ENCODE measurements at places on chromosomes 6 and 20.

DNA sequence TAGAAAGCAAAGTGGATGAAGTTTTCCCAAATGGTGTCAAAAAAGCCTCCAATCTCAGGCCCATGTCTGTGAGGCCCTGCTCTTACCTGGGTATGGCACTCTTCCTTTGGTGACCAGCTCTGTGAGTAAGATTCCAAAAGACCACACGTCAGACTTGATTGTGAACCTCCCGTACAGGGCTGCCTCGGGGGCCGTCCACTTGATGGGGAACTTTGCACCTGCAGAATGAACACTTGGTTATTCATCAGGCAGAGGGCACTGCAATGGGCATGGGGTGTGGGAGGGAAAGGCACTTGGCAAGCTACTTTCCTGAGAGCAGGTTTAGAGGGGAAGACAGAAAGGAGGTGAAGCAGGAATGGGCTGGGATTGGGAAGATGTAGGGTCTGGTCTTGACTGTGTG lies 68.7 kb upstream of the TRAF3IP2 start:
- DNase-seq: no peak

GRCh38 chr6:141347086-141347485 lies 785.6 kb upstream of the GJE1 start:
- DNase-seq: no peak

DNA sequence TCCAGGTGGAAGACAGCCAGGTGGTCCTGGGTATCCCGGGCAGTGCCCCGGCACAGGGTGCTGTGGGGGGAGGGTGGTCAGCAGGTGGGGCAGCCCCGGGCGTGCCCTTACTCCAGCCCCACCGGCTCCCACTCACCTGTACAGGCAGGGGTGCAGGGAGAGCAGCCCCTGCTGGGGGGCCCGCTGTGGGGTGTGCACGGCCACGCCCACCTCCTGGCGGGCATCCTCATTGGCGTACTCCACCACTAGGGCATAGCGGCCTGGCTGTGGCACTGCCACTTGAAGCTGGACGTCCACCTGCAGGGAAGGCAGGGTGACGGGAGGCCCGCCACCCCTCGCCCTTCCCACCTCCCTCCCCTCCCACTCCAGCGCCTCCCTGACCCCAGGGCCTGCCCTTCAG lies 29.6 kb downstream of the ADRM1 start:
- no peak for DNase-seq

DNA sequence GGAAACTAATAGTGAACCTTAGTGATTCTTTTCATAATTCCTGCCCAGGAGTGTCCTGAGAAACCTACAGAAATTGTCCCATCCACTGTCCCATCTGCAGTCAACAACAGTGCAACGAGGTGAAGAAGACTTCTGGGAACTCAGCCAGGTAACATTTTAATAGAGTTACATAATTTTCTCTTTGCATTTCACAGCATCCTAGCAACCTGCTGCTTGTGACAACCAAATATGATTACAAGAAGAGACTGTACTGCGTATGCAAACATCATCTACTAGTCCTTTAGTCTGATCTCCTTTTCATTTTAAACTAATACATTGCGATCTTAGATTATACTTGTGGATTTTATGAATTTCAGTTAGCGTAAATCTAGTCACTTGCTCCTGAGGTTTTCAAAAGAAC lies 951.6 kb downstream of the TFAP2A start:
- DNase-seq: no peak

GRCh38 chr6:142757852-142758628 lies 186.9 kb downstream of the HIVEP2 start:
- no peak for DNase-seq

DNA sequence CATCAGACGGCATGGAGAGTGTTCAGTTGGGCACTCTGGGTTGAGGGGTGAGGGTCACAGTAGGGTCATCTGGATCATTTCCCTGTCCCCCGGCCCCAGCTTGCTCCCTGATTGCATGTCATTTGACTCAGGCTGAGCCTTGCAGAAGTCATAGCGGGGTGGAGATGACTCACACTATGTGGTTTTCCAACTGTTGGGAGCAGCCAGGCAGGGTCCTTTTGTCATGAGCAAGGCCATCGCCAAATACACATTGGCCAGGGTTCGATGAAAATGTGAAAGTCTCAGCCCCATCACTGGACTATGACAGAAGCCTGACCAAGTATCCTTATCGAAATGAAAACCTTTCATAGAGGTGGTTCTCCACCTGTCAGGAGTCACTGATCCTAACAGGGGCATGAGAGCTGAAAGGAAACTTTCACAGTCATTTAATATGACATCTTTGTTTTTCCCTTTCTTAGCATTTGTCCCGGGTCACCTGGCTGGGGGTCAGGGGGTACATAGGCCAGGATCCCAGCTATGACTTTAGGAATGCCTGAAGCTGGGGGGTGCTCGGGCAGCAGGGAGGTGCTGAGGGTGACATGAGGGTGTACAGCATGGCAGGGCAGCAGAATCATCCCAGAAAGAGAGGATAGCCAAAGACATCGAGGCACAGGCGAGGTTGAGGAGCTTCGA lies 70.2 kb upstream of the CD93 start:
- no peak for DNase-seq

- no peak for DNase-seq
These were observed 3.2 kb downstream of the BHLHE23 start for GRCh38 chr20:63003546-63003945.

- DNase-seq: peak; percentile 45
These were observed 52.0 kb downstream of the FRK start for GRCh38 chr6:116008470-116009243.

- DNase-seq: no peak
These were observed 143.0 kb downstream of the GMDS start for GRCh38 chr6:2102316-2102883.

Data from tongue (tissue), 3 donors.